CMK (cell line): ENCODE measurements at places on chromosomes 5 and 9.
A peak's percentile ranks its signal among the peaks of the same experiment; 100 is the strongest.

GRCh38 chr9:135568026-135568425, 6.5 kb downstream of the PAEP start:
- DNase-seq = no peak

GRCh38 chr9:26947736-26948135, 694 bp upstream of the PLAA start:
- no peak for DNase-seq

GRCh38 chr5:154276261-154276972, 85.9 kb downstream of the GALNT10 start:
- DNase-seq = no peak

- no peak for DNase-seq
These were observed 5.3 kb upstream of the PLPP1 start for GRCh38 chr5:55540024-55540423.

DNA sequence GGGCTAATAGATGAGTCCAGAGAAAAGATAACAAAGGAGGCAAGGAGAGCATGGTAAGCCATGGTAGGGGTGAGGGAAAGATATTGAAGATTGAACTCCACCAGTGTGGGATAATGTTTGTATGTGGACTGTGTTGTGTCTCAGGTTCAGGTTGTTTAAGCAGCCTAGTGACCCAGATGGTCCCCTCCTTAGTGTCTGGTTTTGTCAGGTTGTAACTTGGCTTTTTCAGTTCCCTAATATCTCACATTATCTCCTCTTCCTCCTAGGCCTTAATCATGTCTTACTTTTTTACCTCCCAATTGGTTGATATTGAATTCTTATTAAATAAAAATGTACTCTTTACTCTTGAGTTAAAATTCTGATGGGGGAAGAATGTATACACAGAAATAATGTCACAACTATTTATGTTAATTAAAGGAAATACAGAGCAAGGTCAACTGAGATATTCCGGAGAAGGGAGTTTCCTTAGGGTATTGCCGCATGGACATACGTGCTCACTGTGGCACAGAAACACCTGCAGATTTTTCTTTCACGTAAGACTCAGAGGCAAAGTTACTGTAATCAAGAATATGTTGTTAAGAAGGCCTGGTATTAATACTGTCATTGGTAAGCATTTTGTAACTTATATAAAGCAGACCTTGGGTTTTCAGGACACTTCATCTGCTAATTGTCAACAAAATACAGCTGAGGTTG, 23.4 kb upstream of the SH3GL2 start:
- no peak for DNase-seq

GRCh38 chr9:93254806-93255493, 71.0 kb downstream of the WNK2 start:
- no peak for DNase-seq

GRCh38 chr5:79005151-79005550, 20.0 kb upstream of the ARSB start:
- DNase-seq = no peak

DNA sequence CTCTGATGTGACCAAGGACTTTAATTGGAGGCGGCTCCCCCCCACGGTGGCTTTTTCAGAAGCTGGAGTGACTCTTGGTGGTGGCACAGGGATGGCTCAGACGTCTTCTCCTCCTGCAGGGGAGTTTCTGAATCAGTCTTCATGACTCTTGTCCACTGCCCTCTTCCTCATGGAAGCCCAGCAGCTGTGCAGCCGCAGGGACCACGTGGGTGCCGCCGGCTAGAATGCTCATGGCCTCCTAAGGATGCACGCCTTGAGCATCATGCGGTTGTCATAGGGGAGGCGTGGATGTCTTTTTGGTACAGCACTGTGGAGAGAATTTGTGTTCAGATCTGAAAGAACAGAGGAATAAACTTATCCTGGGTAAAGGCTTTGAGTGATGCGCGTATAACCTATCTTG, 1.3 kb downstream of the TEX53 start:
- DNase-seq = no peak

- no peak for DNase-seq
These were observed 11.5 kb downstream of the MAN2A1 start for GRCh38 chr5:109701252-109701651.

- DNase-seq = no peak
These were observed 53.1 kb upstream of the TYRP1 start for GRCh38 chr9:12640016-12640587.

DNA sequence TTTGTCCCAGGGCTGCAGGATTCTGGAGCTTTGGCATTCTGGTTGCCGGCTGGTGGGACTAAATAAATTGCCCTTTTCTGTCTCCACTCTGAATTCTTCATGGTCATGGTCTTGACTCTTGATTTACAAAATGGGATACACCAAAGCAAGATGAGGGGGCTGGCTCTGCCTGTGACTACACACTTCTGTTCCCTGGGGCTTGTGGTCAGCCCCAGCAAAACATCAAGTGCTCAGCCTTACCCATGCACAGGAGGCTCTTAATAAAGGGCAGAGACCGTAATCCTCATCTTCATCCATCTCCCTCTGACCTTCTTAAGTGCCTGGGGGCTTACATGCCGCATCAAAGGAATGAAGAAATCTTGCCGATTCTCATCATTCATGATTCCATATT, 198.0 kb downstream of the GNA14 start:
- no peak for DNase-seq

DNA sequence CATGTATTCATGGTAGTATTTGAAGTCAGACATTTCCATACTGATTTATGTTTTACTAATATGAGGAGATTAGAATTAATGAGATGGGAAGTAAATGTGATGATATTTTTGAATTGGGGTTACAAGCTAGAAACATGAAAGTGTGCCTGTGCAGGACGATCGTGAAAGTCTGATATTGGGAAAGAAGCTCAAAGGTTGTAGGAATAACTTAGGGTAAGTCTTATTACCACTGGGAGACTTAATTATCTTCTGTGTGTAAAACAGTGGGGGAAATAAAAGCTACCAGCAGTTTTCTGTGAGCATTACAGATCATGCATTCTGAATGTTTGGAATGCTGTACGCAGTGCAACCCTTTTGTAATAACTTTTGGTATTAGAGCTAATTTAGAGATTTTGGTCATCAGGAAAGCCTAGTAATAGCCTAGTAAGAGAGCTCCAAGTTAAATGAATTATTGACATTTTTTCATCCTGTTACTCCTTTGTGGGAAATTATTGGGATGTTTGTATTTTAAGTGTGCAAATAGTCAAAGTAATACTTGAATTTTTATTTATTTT, 153.9 kb downstream of the PCSK5 start:
- no peak for DNase-seq

DNA sequence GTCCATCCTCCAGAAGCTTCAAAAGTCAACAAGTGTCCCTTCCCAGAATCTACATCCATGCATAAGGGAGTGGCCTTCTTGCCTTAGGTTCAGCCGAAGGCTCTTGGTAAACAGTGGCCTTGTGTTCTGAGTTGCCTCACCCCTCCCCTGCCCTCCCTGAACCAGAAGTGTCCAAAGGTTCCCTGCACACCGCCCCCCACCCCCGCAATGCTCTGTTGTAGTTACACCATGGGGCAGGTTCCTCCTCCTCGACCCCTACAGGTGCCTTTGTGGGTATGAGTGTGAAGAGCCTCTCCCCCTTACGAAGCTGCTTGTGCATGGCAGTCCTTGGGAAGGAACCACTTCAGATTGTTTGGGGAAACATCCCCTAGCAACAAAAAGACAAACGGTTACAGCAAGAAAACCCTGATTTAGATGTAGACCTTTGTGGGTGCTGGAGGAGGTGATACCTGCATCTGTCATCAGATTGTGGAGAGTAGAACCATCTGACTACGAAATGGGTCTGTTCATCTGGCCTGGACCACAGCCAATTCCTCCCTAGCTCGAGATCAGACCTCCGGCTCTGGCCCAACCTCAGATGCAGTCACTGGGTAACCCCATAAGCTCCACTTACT, 7.1 kb downstream of the SPACA9 start:
- DNase-seq = no peak

- peak; percentile 68 for DNase-seq
These were observed 31.2 kb upstream of the AFAP1L1 start for GRCh38 chr5:149240354-149240998.

GRCh38 chr5:177540438-177540837, 13.9 kb downstream of the FAM193B start:
- no peak for DNase-seq

GRCh38 chr9:5626727-5627634, 1.9 kb upstream of the RIC1 start:
- no peak for DNase-seq

GRCh38 chr5:135743181-135743580, 91.3 kb upstream of the SLC25A48 start:
- no peak for DNase-seq

GRCh38 chr9:129416821-129417539, 203.9 kb downstream of the C9orf50 start:
- DNase-seq = no peak

DNA sequence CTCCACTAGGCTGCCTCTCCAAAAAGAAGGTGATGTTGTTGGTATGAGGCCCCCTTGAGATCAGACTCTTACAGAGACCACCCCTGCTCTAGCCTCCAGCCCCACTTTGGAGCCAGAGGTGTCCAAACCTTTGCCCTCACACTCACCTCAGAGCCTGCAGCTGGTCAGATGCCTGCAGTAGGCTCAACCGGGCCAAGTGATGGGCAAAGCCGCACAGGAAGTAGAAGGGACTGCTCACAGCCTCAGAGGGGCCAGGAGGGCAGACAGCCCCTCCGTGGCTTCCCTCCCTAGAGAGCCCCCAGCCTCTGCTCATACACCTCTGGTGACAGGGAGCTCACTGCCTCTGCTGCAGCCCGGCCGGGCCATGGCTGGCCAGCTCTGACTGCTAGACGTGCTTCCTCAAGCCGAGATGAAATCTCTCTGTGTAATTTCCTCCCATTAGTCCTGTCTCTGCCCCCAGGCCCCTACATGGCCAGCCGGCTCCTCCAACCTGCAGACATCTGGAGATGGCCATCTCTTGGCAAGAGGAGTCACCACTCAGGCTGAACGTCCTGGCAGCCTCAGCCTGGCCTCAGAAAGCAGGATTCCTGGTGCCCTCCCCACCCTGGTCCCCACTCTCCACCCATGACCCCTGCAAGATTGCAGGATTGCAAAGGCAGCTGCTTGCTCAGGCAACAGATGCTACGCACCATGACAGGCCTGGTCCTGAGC, 7.3 kb upstream of the TCF7 start:
- no peak for DNase-seq

- DNase-seq = peak; percentile 7
These were observed 88.1 kb downstream of the KCNN2 start for GRCh38 chr5:114449860-114450421.

- no peak for DNase-seq
These were observed 120.6 kb downstream of the TTLL11 start for GRCh38 chr9:121972501-121972981.

DNA sequence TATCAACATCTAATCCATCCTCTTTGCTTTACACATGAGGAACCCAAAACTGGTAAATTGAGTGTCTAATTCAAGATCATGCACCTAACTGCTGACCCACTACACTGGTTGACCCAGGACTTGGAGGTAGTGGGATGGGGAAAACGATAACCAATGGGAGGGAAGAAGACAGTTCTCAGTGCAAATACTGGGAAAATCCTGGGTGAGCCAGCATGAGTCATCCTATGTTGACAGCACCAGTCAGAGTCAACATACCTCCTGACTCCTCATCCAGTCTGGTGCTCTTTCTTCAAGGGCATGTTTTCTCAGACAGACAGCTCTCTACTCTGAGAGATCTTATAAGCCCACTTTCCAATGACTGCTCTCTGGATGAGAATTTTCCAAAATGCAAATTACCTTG, 232.8 kb upstream of the PTGER4 start:
- DNase-seq = no peak

GRCh38 chr5:26883375-26883774, 155.0 kb downstream of the CDH9 start:
- DNase-seq = no peak

GRCh38 chr9:133553973-133554713, 19.6 kb downstream of the ADAMTSL2 start:
- DNase-seq = no peak
